ENCODE measurements at places on chromosomes 2 and 18. TPM values are rescaled to one million over a fixed set of nuclear protein-coding genes. Genes with fewer than 3 reads are reported as not detected.

The ARHGAP15 gene
- not detected for total RNA-seq

The NCKAP1 gene
- total RNA-seq, result 76.4 TPM

The PLGLB1 gene
- 1.5 TPM for total RNA-seq

The ADGRF3 gene
- 0.09 TPM for total RNA-seq

The RGPD3 gene
- total RNA-seq, result 0.45 TPM

The CDCA7 gene
- total RNA-seq, result 6.2 TPM

The ZNF407 gene
- total RNA-seq, result 21.7 TPM

The SYT4 gene
- total RNA-seq, result under 0.01 TPM

The NPHP1 gene
- 11.9 TPM for total RNA-seq

The VAMP5 gene
- 33.8 TPM for total RNA-seq

The NT5C1B gene
- not detected for total RNA-seq

The CAPN13 gene
- total RNA-seq, result not detected

The PPP1R1C gene
- not detected for total RNA-seq

The NYAP2 gene
- not detected for total RNA-seq

The ARHGAP25 gene
- 0.36 TPM for total RNA-seq

The GKN1 gene
- not detected for total RNA-seq

The GPR35 gene
- total RNA-seq, result 0.09 TPM

The USP34 gene
- total RNA-seq, result 130 TPM

The FMNL2 gene
- total RNA-seq, result 28.0 TPM

The SERPINB10 gene
- not detected for total RNA-seq

The REG3A gene
- not detected for total RNA-seq

The MC2R gene
- not detected for total RNA-seq

The ARL6IP6 gene
- total RNA-seq, result 40.3 TPM

The POTEE gene
- not detected for total RNA-seq

The ZFAND2B gene
- 27.2 TPM for total RNA-seq

The LIMS3 gene
- total RNA-seq, result 6.1 TPM

The STAT4 gene
- total RNA-seq, result 0.54 TPM

The TCF4 gene
- total RNA-seq, result 105 TPM

The TRIM43B gene
- not detected for total RNA-seq

The MYOM1 gene
- total RNA-seq, result 0.90 TPM

The IL37 gene
- total RNA-seq, result not detected

The UBXN4 gene
- 55.1 TPM for total RNA-seq

The TBR1 gene
- total RNA-seq, result not detected

The AMER3 gene
- total RNA-seq, result not detected

The CCDC141 gene
- 2.7 TPM for total RNA-seq

The SPATA3 gene
- total RNA-seq, result not detected

The SLC14A1 gene
- 5.6 TPM for total RNA-seq

Data from fibroblast of the aortic adventitia (primary cell).